ENCODE measurements at places on chromosomes 16 and 17.

DNA sequence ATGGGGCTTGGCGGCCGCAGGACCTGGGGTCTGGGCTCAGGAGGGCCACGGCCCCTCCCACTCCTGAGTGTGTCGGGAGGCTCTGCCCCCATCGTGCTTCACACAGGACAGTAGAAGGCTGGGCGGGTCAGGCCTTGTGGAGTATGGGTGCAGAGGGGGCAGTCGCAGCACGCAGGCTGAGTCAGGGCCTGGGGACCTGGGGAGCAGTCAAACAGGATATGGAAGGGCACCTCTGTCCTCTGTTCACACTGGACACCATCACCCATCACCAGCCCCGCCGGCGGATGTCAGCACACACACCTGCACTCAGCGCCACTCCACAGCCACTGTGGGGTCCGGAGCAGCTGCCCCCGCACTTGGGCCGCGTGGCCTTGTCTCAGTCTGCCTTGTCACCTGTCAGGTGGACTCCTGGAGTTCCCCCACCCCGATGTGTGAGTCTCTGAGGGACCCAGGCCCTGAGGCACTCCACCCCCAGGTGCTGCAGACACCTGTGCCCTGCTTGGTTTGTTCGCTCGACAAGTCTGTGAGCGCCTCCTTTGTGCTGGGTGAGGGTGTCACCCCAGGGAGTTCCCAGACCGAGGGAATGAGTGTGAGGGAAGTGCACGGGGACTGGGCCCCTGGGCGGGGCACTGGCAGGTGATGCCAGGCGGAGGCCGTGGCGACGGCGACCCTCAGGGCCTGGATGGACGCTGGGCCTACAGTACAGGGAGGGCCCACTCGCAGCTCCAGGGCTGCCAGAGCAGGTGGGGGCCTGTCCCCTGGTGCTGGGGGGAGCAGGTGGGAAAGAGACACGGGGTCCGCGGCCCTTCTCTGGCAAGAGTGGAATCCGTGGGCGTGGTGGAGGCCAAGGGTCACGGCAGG is 31.7 kb downstream of the ZFPM1 start:
- no peak for DNase-seq

DNA sequence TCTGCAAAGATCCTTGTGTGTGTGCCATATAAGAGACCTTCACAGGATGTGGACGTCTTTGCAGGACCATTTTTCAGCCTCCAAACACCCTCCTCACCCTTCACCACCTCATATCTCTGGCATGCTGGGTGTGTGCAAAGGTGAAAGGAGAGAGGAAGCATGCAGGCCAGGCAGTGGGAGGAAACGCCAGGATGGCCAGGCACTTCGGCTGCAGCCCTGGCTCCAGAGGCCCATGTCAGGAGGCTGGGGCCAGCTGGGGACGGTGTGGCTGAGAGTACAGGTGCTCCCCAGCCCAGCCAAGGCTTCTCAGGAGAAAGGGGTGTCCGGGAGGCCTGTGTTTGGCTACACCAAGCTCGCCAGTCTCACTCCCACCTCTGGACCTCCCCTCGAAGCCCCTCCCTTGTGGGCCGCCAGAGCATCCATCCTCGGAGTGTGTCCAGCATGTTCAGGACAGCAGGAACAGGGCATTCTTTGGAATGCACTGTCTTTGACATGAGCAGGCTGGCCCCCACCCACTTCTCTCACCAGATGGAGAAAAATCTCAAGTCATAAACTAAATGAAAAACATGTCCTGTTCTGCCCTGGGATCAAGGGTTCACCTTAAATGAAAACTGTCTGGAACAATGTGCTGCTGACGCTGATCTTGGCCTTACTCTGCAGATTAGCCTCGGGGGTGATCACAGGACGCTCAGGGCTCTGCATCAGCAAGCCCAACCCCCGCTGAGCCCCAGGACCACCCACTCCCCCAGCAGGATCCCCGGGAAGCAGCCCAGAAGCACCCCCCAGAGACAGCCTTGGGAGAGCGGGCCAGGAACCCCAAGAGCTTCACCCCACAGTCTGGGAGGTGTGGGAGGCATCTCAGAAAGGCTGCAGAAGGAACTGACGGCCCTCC is 15.9 kb downstream of the PEMT start:
- no peak for DNase-seq

GRCh38 chr16:31038993-31039392 is 5.6 kb downstream of the STX4 start:
- peak; percentile 51 for DNase-seq

GRCh38 chr17:65190467-65191097 is 53.4 kb downstream of the RGS9 start:
- peak; percentile 31 for DNase-seq

GRCh38 chr17:75504347-75505151 is 10.8 kb downstream of the CASKIN2 start:
- DNase-seq, result no peak

- no peak for DNase-seq
Measured at GRCh38 chr17:22510504-22510903, 818.2 kb downstream of the KCNJ18 start.
